Activated T-helper 1 cell treated with anti-CD3 and anti-CD28 coated beads, Interleukin-12 subunit alpha, Interleukin-12 subunit beta, Interleukin-2, Interleukin-4 antibody, amounts not matched to agents 30 ng/mL and 10 ng/mL and 1 ng/mL, durations not matched to agents 14 hours and 24 hours and 36 hours (primary cell): ENCODE measurements at places on chromosomes 4 and X. TPM values are rescaled to one million over a fixed set of nuclear protein-coding genes. Genes with fewer than 3 reads are reported as not detected.

AFM gene
- not detected in 2 replicates for total RNA-seq

CFI gene
- 0.10 TPM in 1 of 2 replicates, not detected in the other for total RNA-seq

ITIH6 gene
- not detected in 2 replicates for total RNA-seq

GAGE12H gene
- not detected in 2 replicates for total RNA-seq

VCX3B gene
- total RNA-seq = not detected in 2 replicates

XAGE1A gene
- total RNA-seq = not detected in 2 replicates

CFAP299 gene
- total RNA-seq = not detected in 2 replicates

CABS1 gene
- not detected in 2 replicates for total RNA-seq

ARSD gene
- total RNA-seq = 2.5 and 2.7 TPM in 2 replicates

POU3F4 gene
- total RNA-seq = not detected in 2 replicates

SLC16A2 gene
- 0.08 and 0.20 TPM in 2 replicates for total RNA-seq

FATE1 gene
- total RNA-seq = not detected in 2 replicates

DNA sequence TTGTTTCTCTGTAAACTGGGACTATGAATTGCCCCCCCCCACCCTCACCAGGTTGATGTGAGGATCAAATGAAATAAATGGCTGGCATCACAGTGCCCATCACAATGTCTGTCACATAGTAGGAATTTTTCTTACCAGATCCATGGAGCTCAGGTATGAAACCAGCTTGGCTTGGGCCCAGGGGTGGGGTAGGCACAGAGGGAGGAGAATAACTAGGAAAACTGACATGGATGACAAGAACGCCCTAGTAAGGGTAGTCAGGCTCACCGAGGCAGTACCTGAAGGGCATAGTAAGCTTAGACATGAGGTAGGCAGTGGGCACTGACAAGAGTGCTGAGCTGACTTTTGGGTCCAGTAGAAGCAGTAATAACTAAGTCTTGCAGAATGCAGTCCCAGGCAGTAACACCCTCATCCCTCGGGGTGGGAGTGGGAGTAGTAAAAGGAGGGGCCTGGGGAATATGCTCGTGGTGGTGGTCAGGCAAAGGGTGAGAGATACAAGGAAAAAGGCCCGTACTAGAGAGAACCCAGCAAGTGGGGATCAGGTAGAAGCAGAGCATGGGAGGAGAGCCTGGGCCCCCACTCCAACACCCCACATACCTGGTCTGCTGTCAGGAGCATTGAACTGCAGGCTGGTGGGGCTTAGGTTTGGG lies 155.9 kb upstream of the PJA1 start:
- no peaks in the 10 kb centered on the region for H3K27me3 ChIP-seq
- H3K27ac ChIP-seq = no peak overlapping the region
- DNase-seq = no peak
- no peaks in the 10 kb centered on the region for H3K36me3 ChIP-seq

- H3K36me3 ChIP-seq = peaks cover 3% of the 10 kb centered on the region
- H3K4me3 ChIP-seq = no peak overlapping the region
- H3K4me1 ChIP-seq = no peaks in the 10 kb centered on the region
- no peaks in the 10 kb centered on the region for H3K27me3 ChIP-seq
- H3K27ac ChIP-seq = no peak overlapping the region
- DNase-seq = no peak
These were observed 157.1 kb downstream of the SCFD2 start for GRCh38 chr4:53208753-53209152.

- no peak for DNase-seq
- no peaks in the 10 kb centered on the region for H3K27me3 ChIP-seq
- H3K36me3 ChIP-seq = peaks cover 5% of the 10 kb centered on the region
These were observed 33.9 kb downstream of the PCGF3 start for GRCh38 chr4:739569-739968.

- H3K4me3 ChIP-seq = no peak overlapping the region
- DNase-seq = no peak
- H3K27ac ChIP-seq = no peak overlapping the region
- H3K27me3 ChIP-seq = no peaks in the 10 kb centered on the region
These were observed 344.7 kb downstream of the PABPC4L start for GRCh38 chr4:133856731-133857355.

GRCh38 chr4:84579403-84579776 lies 3.5 kb upstream of the CDS1 start:
- H3K27me3 ChIP-seq = peaks cover 34% of the 10 kb centered on the region
- peaks cover 2% of the 10 kb centered on the region for H3K36me3 ChIP-seq
- H3K4me3 ChIP-seq = no peak overlapping the region
- H3K4me1 ChIP-seq = peaks cover 17% of the 10 kb centered on the region
- no peak for DNase-seq

GRCh38 chr4:72966652-72967051 lies 102.9 kb downstream of the COX18 start:
- no peaks in the 10 kb centered on the region for H3K4me1 ChIP-seq
- no peak overlapping the region for H3K27ac ChIP-seq
- no peak overlapping the region for H3K4me3 ChIP-seq

GRCh38 chrX:149949743-149950436 lies 11.6 kb upstream of the EOLA2 start:
- no peak overlapping the region for H3K27ac ChIP-seq
- no peaks in the 10 kb centered on the region for H3K27me3 ChIP-seq
- no peaks in the 10 kb centered on the region for H3K4me1 ChIP-seq

DNA sequence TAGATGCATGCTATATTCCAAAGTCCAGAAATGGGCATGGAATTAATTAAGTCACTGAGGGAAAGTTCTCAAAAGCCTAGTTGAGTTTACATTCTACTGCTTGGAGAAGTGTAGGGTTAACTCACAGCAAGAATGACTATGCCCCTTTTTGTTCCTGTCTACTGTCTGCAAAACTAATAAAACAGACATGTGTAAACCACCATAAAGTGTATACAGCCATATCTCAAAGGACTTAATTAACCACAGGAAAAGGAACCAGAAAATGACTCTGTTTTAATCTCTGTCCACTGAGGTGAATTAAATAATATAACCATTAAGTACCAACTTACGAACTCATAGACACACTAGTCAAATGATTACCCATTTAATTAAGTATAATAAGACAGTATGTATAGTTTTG lies 84.9 kb downstream of the PRDM5 start:
- DNase-seq = no peak
- no peaks in the 10 kb centered on the region for H3K27me3 ChIP-seq
- H3K27ac ChIP-seq = no peak overlapping the region
- no peaks in the 10 kb centered on the region for H3K4me1 ChIP-seq
- no peak overlapping the region for H3K4me3 ChIP-seq
- no peaks in the 10 kb centered on the region for H3K36me3 ChIP-seq

DNA sequence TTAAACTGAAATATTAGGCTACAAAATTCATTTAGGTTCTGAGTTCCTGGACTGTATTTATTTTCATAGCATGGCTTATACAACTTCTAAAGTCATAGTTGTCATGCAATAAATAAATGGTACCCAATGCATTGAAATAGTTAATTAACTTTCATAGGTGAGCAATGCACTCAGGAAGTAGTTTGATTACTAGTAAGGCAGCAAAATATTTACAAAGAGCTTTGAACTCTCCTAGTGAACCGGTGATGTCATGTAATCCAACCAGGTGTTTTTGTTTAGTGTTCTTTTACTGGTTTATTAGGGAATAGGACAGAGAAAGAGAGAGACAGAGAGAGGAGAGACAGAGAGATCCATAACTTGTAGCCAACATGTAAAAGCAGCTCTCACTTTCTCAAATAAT lies 228.6 kb upstream of the CTSO start:
- no peak overlapping the region for H3K27ac ChIP-seq
- H3K27me3 ChIP-seq = no peaks in the 10 kb centered on the region
- no peak for DNase-seq
- no peaks in the 10 kb centered on the region for H3K4me1 ChIP-seq

DNA sequence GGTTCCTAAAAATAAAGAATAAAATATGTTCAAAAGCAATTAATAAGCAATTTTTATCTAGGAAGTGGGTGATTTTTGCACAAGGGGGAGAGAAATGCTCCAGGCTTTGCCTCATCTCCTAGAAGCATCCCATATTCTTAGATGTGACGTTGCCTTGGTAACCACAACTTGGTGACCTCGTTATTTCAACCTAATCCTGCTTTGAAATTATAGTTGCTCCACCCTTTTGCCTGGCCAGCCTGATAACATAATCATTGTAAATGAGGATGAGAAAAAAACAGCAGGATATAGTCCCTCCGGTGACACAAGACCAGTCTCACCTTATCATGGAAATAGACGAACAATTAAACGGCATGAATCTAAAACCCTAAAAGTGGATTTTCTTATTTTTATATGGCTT lies 194.4 kb downstream of the QDPR start:
- no peak for DNase-seq
- H3K4me3 ChIP-seq = no peak overlapping the region
- no peaks in the 10 kb centered on the region for H3K36me3 ChIP-seq
- no peak overlapping the region for H3K27ac ChIP-seq

GRCh38 chrX:110665223-110666002 lies 130.2 kb downstream of the CHRDL1 start:
- no peak overlapping the region for H3K4me3 ChIP-seq
- no peak overlapping the region for H3K27ac ChIP-seq
- DNase-seq = no peak

DNA sequence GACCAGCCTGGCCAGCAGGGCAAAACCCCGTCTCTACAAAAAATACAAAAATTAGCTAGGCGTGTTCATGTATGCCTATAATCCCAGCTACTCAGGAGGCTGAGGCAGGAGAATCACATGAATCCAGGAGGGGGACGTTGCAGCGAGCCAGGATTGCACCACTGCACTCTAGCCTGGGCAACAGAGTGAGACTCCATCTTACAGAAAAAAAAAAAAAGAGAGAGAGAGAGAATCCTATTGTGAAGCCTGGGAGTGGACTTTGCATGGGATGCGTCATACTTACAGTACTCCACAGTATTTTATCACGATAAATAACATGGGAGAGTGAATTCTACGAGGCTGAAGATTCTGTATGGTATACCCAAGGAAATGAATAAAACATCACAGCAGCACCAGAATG lies 139.6 kb downstream of the AASDH start:
- peaks cover 11% of the 10 kb centered on the region for H3K27me3 ChIP-seq
- no peak for DNase-seq
- no peak overlapping the region for H3K4me3 ChIP-seq
- H3K4me1 ChIP-seq = no peaks in the 10 kb centered on the region
- H3K27ac ChIP-seq = no peak overlapping the region

DNA sequence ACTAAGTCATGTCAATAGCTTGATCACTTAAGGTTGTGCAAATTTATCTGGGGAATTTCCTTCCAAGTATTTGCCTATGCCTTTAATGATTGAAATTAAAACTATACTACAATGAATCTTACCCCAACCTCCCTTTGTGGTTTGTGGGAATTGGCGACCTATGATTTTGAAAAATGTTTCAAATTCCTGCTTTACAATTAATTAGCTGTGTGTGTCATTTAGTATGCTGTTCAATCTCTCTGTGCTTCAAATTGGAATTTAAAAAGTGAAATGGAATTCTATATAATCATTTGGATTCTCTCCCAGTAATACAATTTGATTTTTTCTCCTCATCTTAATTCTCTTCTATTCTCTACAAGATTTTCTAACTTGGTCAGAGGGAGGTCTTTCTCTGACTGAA lies 2319.5 kb downstream of the ARAP2 start:
- DNase-seq = no peak
- no peaks in the 10 kb centered on the region for H3K4me1 ChIP-seq
- H3K27me3 ChIP-seq = no peaks in the 10 kb centered on the region
- no peaks in the 10 kb centered on the region for H3K36me3 ChIP-seq
- H3K27ac ChIP-seq = no peak overlapping the region
- no peak overlapping the region for H3K4me3 ChIP-seq

GRCh38 chr4:98406819-98407218 lies 145.6 kb downstream of the RAP1GDS1 start:
- H3K4me1 ChIP-seq = peaks cover 25% of the 10 kb centered on the region
- H3K4me3 ChIP-seq = no peak overlapping the region
- no peaks in the 10 kb centered on the region for H3K27me3 ChIP-seq
- no peak overlapping the region for H3K27ac ChIP-seq
- peaks cover 12% of the 10 kb centered on the region for H3K36me3 ChIP-seq

- peaks cover 85% of the 10 kb centered on the region for H3K4me1 ChIP-seq
- H3K36me3 ChIP-seq = peaks cover 33% of the 10 kb centered on the region
- H3K27ac ChIP-seq = peak overlapping the region; percentile 87
These were observed 22.8 kb downstream of the GPRIN3 start for GRCh38 chr4:89284828-89285227.

DNA sequence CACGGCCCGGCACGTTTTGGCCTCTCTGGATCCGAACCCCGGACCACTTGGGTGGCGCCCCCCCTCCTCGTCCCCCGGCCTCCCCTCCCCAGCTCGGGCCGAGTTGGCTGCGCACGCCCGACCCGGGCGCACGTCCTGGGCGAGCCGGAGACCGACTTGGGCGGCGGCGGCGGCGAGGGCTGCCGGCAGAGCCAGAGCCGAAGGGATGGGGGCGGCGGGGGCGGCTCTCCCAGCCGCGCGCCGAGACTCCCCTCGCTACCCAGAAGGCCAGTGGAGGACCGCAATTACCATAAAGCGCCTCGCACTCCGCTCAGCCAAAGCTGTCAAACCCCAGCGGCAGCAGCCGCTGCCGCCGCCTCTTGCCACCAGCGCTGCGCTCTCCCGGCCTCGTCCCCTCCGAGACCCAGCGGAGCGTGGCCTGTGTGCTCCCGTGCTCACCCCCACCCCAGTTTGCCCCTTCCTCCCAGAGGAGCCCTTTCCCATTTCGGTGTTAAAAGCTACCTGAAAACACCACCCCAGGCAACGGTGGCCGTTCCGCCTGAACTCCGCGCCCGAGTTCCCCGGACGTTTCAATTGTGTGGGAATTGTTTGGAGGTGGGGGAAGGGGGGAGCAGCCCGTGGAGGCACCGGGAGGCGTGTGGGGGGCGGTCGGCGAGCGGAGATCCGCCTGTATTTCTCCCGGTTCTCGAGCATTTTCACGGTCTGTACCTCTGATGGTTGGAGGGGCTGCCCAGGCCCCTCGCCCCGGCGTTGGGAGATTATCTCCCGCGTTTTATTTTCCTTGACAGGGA lies 701 bp upstream of the BCOR start:
- no peaks in the 10 kb centered on the region for H3K27me3 ChIP-seq
- peak overlapping the region; percentile 88 for H3K27ac ChIP-seq
- DNase-seq = peak; percentile 53
- no peaks in the 10 kb centered on the region for H3K36me3 ChIP-seq

GRCh38 chrX:40064055-40064597 lies 33.6 kb downstream of the BCOR start:
- H3K36me3 ChIP-seq = peaks cover 45% of the 10 kb centered on the region
- no peak overlapping the region for H3K4me3 ChIP-seq
- no peaks in the 10 kb centered on the region for H3K27me3 ChIP-seq
- peaks cover 50% of the 10 kb centered on the region for H3K4me1 ChIP-seq
- no peak for DNase-seq

DNA sequence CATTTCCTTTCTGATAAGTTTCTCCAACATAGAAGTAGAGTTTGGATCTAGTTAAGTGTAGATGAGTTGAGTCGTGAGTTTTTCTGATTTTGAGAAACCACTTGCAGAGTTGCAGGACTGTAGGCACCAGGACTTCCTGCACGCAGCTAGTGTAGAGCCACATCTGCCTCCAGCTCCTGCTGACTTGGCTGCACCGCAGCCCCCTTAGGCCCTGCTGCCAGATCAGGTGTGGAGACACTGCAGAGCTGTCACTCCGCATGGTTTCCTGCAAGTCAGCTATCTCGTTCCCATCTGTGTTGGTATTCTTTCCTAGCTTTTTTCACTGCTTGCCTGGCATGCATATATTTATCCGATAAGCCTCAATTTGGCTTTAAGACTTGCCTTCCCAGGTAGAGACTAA lies 48.9 kb downstream of the PCDH7 start:
- H3K27ac ChIP-seq = no peak overlapping the region
- H3K36me3 ChIP-seq = no peaks in the 10 kb centered on the region
- no peaks in the 10 kb centered on the region for H3K4me1 ChIP-seq
- H3K27me3 ChIP-seq = no peaks in the 10 kb centered on the region
- no peak overlapping the region for H3K4me3 ChIP-seq
